Type B pancreatic cell (in vitro differentiated cells): ENCODE measurements at places on chromosomes 4 and X. TPM values are rescaled to one million over a fixed set of nuclear protein-coding genes. Genes with fewer than 3 reads are reported as not detected.

GRCh38 chr4:4609622-4610334 lies 67.9 kb upstream of the STX18 start:
- DNase-seq, result no peak

GRCh38 chr4:177033632-177034031 lies 240.9 kb upstream of the VEGFC start:
- DNase-seq, result no peak

DNA sequence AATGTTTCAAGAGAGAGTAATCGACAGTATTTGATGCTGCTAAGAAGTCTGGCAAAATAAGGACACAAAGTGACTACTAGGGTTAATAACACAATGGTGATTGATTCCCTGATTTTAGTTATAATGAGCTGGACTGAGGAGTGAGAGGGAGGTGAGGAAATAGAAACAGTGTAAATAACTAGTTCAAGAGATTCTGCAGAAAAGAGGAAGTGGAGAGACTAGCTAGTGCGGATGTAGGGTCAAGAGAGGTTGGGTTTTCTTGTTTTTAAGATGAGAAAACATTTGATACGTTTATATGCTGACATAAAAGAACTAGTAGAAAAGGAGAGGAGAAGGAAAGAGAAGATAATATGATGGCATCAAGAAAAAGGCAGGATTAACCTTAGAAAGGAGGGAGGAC lies 12.2 kb upstream of the TRPC5 start:
- DNase-seq, result no peak

- no peak for DNase-seq
Measured at GRCh38 chrX:150406596-150406995, 43.5 kb downstream of the MAMLD1 start.

GRCh38 chr4:48370260-48371134 lies 29.2 kb downstream of the SLAIN2 start:
- no peak for DNase-seq

DNA sequence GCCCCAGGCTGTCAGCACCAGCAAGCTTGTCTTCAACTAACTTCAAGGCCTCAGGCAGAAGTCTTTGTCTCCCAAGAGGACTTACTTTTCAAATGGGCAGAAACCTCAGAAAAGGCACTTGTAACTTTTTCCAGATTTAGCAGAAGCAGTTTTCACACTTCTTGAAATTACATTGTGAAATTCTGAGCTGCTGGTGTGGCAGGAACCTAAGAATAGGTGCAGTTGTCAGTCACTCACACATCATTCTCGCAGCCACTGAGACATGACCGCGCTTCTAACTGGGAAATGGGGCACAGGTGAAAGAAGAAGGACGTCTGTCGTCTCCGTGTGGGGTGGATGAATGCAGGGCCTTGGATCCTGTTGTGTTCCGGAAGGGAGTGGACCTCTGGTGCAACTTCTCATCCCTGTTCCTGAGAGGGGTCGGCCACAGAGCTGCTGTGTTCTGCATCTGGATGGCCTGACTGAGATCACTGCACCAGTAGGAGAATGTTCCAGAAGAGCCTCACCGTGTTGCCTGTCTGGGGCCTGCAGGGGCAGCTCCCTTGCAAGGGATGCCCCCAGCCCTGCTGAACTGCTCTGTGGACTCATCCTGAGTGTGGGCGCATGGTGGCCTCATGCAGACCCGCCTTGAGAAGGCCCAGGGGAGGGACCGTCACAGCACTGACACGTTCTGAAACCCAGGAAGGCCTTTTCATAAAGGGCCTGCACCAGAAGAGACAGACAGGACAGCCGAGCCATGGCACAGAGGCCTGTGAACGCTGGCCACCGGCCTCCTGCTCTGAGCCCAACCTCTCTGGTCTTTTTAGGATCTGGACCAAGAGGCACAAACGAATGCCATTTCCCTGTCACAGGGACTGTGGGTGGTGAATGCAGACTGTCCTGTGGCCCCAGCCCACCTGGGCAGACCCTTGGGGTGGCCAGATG lies 18.7 kb downstream of the NAT8L start:
- no peak for DNase-seq

DNA sequence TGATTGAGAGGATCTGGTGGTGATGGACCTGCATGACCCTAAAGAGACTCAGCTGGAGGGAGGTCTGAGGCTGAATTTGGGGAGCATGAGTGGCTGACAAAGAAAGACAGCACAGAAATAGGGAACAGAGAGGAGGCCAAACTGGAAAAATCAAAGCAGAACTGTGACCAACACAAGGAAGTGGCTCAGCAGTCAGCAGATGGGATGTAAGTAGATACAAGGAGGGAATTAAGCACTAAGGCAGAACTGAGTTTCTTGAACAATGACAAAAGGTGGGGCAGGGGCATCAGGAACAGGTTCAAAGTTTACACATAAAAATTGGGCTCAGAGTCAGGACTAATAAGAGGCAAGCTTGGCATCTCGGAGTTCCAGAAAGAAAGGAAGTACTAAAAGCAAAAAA lies 144.3 kb upstream of the KLF3 start:
- DNase-seq, result no peak

GRCh38 chr4:108006361-108006760 lies 16.7 kb downstream of the HADH start:
- DNase-seq, result no peak

DNA sequence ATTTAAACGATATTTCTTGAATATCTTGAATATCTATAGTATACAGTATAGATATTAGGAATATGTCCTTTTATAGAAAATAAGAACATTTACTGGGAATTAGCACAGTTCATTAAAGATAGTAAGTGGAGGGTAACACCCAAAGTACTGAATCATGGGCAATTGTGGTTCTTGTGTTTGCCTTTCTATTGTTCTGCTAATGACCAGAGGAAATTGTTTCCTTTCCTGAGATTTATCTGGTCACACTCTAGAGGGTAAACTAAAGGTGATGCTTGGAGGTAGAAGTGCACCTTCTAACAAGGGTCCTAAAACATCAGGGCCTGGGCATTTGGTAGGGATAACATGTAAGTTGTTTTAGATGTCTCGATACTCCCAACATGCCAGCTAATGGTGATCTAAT lies 241.3 kb upstream of the SFRP2 start:
- DNase-seq, result no peak

GRCh38 chrX:97907791-97908190 lies 1024.1 kb downstream of the RPA4 start:
- DNase-seq, result no peak

GRCh38 chr4:77493120-77493752 lies 112.4 kb upstream of the CXCL13 start:
- no peak for DNase-seq

DNA sequence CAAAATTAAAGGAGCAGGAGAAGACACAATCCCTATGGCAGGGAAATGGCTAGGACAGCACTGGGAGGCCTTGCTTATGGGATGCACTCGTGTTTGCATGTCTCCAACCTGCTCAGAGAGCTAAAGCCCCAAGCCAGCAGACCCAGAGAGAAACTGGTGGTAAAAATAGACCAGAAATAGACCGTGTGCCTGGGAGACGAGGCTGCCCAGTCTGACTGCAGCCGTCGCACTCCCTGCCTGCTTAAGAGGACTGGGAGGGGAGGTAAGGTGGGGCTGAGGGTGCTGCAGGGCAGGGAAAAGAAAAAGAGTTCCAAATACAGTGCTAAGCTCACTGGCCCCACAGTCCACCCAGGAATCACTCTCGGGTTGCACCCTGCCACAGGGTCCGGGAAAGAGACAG lies 633.5 kb downstream of the BCOR start:
- DNase-seq, result no peak

- DNase-seq, result no peak
Measured at GRCh38 chr4:110681381-110681780, 58.5 kb upstream of the PITX2 start.

- no peak for DNase-seq
Measured at GRCh38 chrX:16394290-16394689, 227.0 kb downstream of the MAGEB17 start.

- DNase-seq, result no peak
Measured at GRCh38 chr4:123495530-123495929, 98.9 kb downstream of the SPRY1 start.

DNA sequence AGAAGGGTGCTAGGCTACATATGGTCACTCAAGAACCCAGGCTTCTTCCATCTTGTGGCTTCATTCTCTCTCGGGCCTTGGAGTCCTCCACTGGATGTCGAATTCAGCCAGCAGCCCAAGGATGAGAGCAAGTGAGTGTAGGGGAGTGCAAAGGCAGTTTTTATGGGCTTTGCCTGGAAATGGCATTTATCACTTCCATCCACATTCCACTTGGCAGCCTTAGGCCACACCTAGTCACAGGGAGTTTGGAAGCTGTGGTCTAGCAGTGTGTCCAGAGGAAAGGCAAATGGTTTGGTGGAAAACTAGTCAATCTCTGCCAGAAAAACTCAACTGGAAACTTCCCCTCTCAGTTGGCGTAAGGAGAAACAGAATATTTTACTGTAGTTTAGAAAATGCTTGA lies 59.0 kb downstream of the NHS start:
- no peak for DNase-seq

DNA sequence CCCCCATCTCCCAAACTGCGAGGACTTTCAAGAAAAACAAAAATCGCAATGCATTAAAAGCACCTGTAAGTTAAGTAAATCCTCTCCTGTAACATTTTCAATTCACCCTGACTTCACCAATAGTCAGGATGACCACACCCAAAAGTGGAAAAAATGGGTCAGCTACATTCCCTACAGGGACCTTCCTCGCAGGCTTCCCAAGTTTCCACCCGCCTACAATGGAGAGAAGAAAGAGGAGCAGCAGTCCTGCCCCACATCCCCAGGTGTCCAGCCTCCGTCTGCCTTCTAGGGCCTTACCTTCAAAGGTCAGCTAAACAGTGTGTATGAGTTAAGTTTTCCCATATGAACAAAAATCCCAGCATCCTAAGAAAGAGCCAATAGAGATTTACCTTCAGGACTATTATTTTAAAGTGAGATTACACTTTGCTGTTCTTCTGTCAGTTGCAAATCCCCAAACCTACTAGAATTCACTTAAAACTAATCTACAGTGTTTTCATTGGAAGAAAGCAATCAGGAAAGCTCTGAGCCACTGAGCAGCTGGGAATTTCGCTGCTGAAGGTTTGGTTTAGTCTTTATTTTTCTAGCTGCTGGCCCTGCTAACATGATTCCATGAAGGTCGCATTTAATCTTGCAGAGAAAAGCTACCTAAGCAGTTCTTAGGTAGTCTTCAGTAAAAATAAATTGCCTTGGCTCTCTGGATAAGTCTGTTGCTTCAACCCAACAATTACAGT lies 12.5 kb downstream of the IRF2 start:
- DNase-seq, result no peak

GRCh38 chr4:103008875-103009729 lies 10.4 kb downstream of the SLC9B1 start:
- DNase-seq, result no peak

GRCh38 chr4:153212736-153213135 lies 8.5 kb downstream of the TRIM2 start:
- DNase-seq, result no peak

DNA sequence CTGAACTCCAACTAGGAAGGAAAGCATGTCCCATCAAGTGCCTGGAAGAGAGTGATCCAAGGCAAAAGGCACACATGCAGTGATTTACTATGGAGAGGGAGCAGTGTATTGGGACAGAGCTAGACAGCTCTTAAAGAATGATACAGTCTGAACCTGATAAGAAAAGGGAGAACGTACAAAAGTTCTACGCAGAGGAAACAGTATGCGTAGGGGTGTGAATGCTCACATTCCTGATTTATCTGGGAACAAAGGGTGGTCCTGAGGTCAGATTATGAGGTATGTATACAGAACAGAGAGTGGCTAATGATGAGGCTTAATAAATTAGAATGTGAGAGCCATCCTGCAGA lies 12.0 kb downstream of the HS3ST1 start:
- DNase-seq, result no peak

DNA sequence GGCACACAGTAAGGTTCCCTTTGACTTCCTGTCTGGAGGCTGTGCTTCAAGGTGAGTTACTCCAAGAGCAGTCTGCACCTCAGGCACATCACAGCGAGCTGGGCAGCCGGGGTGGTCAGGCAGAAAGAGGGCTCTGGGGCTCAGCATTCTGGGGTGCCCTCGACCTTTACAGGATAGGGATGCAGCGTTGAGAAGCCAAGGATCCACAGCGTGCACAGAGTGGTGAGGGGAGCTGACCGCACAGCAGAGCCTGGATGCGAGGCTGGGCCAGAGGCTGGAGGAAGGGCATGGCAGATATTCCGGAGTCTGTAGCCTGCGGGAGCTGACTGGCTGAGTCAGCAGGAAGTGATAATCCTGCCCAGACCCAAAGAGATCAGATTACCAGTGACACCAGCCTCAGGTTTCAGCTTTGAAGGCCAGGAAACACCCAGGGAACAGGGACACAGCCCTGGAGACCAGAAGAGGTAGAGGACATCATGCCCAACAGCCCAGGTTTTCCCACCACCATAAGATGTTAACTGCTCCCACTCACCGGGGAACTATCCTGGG lies 38.4 kb upstream of the PDLIM3 start:
- no peak for DNase-seq

GRCh38 chrX:9737363-9737762 lies 28.3 kb downstream of the GPR143 start:
- DNase-seq, result no peak

GRCh38 chrX:53048169-53049126 lies at the start of gene GPR173:
TSS of gene GPR173 (plus strand) at chrX:53048789. CDS start at chrX:53076622, 27,833 bp downstream.
- no peak for DNase-seq

- DNase-seq, result no peak
Measured at GRCh38 chr4:26229974-26230373, 90.8 kb upstream of the RBPJ start.

GRCh38 chr4:128315756-128316520 lies 28.3 kb upstream of the PGRMC2 start:
- no peak for DNase-seq

GRCh38 chr4:1326751-1327525 lies 20.1 kb upstream of the UVSSA start:
- no peak for DNase-seq

DNA sequence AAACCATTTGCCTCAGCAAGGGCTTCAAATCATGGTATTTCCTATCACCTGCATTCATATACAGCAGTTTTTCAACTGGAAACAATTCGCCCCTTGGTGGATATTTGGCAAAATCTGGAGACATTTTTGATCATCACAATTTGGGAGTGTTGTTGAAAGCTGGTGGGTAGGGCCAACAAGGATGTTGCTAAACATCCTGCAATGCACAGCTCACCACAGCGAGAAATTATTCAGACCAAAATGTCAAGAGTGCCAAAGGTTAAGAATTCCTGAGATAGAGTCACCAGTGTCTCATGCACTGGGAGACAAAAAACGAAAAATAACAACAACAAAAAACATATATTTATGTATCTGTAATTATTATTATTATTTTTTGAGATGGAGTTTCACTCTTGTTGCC lies 435.2 kb upstream of the CTSO start:
- no peak for DNase-seq

F8A1 gene
- total RNA-seq, result 16.1 and 20.7 TPM in 2 replicates

OR13H1 gene
- total RNA-seq, result not detected in 2 replicates

PDGFRA gene
- total RNA-seq, result 4.8 and 215 TPM in 2 replicates

UGT2B11 gene
- total RNA-seq, result 0.56 and 1.2 TPM in 2 replicates

MUC7 gene
- total RNA-seq, result not detected in 2 replicates

ENPEP gene
- total RNA-seq, result 6.2 and 8.6 TPM in 2 replicates

PLP1 gene
- total RNA-seq, result 0.64 and 55.3 TPM in 2 replicates

TRMT10A gene
- total RNA-seq, result 7.4 and 10.1 TPM in 2 replicates

AGA gene
- total RNA-seq, result 12.8 and 19.5 TPM in 2 replicates

KCNIP4 gene
- 0.31 and 6.2 TPM in 2 replicates for total RNA-seq

FAM50A gene
- total RNA-seq, result 59.2 and 63.8 TPM in 2 replicates

MAGEA10 gene
- total RNA-seq, result not detected in 2 replicates

KLB gene
- total RNA-seq, result 0.43 and 0.62 TPM in 2 replicates
